ENCODE measurements at places on chromosomes 3 and 15.

- peaks cover 3% of the 10 kb centered on the region for H3K27me3 ChIP-seq
- H3K4me1 ChIP-seq: peaks cover 63% of the 10 kb centered on the region
Observed at GRCh38 chr3:123410149-123410515, 38.8 kb downstream of the ADCY5 start.

DNA sequence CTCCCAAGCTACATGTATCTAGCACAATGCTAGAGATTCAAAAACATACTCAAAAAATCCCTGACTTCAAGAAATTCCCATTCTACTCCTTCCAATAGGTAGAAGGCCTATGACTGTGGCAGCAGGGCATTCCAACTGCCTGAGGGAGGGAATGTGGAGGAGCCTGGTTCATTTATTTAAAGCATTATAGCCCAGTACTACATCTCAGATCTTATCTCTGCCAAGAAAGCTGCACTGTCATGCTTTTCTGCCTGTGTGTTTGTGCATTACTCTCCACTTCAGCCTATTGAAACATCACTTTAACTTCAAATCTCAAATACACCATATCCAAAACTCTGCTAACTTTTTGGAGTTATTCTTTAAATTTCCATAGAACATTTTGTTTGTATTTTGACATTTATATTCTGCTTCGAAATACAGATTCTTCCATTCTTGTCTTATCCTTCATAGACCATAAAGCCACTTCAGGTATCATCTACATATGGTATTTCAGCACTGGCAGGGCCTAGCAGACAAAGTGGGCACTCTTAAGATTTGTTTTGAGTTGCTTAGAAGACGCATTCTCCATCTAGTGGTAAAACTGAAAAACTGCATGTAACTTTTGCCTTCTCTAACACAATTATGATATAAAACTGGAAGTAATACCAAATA lies 59.1 kb upstream of the NEDD4 start:
- H3K27me3 ChIP-seq: no peaks in the 10 kb centered on the region
- peaks cover 6% of the 10 kb centered on the region for H3K4me1 ChIP-seq
- peak overlapping the region; percentile 29 for H3K27ac ChIP-seq
- H3K4me3 ChIP-seq: no peak overlapping the region

DNA sequence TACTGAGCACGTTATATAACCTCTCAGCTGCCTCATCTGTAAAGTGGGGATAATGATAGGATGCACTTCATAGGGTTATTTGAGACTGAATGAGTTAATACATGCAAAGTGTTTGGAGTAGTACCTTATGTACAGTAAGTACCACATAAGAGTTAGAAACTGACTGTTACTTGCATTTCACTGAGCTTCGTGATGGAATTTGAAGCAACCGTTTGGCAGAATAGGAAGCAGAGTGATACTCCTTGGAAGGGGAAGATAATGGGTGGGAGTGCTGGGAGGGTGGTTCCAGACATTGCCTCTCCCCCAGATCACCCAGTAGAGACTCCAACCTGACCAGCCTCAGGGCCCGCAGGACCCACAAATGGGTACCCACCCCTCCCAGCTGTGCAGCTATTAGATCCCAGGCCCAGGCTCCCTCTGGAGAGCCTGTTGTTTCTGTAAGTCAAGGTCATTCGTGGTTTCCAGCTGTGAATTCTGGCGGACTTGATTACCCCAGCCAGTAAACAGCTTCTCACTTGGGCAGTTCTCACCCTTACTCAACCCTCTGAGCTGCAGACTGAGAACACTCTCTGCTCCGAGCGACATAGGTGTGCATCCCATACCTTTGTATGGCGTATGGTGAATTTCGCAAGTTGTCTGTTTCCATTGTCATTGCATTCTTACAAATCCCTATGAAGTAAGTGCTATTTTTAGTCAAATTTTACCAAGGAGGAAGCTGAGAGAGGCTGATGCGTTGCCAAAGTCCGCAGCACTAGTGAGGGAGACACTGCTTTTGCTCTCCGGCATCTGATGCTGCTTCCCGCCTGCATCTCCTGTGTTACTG lies 11.1 kb downstream of the ALPK3 start:
- no peak overlapping the region for H3K4me3 ChIP-seq
- H3K36me3 ChIP-seq: peaks cover 4% of the 10 kb centered on the region
- no peak for DNase-seq
- H3K4me1 ChIP-seq: peaks cover 21% of the 10 kb centered on the region
- H3K27ac ChIP-seq: no peak overlapping the region

GRCh38 chr3:9902372-9903237 lies at the start of gene IL17RE:
Gene IL17RE (plus strand): TSS chr3:9902848. CDS start chr3:9902933, 85 bp downstream.
- peaks cover 34% of the 10 kb centered on the region for H3K4me1 ChIP-seq
- H3K27ac ChIP-seq: peak within 1 kb of the TSS; percentile 81
- no peak for DNase-seq
- H3K36me3 ChIP-seq: no peaks in the 10 kb centered on the region

Measured in type B pancreatic cell (in vitro differentiated cells).